ENCODE measurements at places on chromosomes 7 and 10.

- no peak for DNase-seq
Measured at GRCh38 chr10:101282947-101283346, 53.7 kb upstream of the LBX1 start.

DNA sequence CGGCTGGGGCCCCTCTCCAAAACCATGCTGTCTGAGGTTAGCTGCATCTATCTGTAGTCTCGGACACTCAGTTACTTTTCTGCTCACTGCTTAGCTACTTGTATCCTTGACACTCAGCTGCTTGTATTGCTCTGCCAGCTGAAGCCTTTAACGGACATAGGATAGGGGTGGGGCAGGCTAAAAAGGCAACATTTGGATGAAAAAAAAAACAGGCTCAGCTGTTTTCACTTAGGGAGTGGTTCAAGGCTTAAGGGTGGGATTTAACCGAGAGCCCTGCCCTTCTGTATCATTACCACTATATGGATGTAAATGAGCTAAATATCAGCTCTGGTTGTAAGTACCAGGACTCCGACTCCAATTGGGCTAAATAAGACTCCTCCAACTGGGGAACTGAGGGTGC, 28.6 kb downstream of the LSMEM1 start:
- no peak for DNase-seq

GRCh38 chr7:130957137-130957513, 223.1 kb upstream of the KLF14 start:
- DNase-seq, result no peak

DNA sequence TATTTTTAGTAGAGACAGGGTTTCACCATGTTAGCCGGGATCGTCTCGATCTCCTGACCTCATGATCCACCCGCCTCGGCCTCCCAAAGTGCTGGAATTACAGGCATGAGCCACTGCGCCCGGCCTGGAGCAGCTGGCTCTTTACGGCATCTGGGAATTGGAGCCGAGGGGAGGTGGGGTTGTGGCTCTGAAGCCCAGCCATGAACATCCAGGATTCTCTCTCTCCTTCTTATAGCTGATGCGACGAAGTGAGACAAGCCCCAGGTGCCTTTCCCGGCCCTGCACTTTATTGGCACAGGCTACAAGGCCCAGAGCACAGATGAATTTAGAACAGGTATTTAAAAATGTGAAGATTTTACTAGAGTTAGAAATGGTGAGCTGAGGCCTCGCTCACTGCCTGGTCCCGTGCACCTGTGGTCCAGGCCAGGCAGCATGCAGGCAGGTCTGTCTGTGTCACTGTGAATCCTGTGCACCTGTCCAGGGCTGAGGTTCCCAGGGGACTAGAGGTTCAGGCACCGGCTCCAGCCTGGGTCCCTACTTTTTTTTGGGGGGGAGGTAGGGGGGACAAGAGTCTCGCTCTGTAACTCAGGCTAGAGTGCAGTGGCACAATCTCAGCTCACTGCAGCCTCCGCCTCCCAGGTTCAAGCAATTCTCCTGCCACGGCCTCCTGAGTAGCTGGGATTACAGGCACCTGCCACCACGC, 379.7 kb upstream of the FOXK1 start:
- DNase-seq, result no peak

DNA sequence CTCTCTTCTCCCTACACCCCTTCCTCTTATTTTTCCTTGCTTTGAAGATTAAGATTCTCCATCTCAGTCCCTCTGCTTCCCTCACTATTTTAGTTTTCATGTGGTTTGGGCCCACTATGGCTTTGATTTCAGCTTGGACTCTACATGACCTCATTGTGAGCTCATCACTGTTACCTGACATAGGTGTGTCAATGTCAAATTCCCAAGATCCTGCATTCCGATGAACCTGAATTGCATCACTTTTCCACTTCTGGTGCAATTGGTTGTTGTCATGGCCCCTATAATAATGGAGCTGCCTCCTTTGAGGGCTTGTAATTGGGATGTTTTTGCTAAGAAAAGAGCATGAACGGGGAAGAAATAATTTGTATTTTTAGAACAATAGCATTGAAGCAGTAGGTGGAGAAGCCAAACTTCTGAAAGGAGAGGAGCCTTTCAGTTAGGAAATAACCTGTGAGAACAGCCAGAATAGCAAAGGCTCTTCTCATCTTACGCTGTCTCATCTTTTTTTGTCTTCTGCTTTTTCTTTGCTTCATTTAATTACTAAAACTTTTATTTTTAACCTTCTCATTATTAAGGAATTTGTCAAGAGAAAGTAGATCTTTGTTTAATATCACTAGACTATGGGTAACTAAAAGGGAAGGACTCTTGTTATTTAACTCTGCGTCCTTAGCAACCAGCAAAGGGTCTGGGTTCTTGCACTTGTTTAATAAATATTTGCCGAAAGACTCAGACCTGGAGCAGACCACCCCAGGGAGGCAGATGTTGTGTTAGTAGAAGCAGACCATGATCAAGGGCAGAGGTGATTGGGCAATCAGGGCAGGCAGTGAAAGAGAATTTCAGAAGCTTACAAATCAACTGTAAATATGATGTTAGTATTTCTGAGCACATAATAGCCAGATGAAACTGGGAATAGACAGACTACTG, 95.4 kb downstream of the TES start:
- DNase-seq, result no peak

GRCh38 chr10:8035641-8036470, 18.6 kb upstream of the GATA3 start:
- DNase-seq, result no peak

GRCh38 chr10:63713191-63714144, 192.3 kb downstream of the REEP3 start:
- no peak for DNase-seq

DNA sequence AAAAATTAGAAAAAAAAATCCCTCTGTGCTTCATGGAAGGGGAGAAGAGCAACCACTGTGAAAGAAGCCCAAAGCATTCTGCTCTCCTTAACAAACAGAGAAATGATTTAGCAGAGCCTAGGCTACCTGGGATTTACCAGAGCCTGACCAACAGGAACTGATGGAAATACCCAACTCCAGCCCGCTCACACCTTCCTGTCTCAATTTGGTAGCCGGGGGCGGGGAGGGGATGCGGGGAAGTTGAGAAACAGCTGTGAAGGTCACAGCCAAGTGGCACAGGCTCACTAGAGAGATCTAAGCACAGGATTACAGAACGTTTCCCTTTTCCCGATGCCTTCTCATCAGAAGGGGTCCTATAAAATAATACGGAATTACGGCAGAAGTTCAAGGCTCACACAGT, 17.6 kb downstream of the RSU1 start:
- no peak for DNase-seq

- peak; percentile 70 for DNase-seq
Measured at GRCh38 chr7:40298421-40298820, 163.6 kb downstream of the SUGCT start.
